ENCODE measurements at places on chromosomes 5 and 9.

DNA sequence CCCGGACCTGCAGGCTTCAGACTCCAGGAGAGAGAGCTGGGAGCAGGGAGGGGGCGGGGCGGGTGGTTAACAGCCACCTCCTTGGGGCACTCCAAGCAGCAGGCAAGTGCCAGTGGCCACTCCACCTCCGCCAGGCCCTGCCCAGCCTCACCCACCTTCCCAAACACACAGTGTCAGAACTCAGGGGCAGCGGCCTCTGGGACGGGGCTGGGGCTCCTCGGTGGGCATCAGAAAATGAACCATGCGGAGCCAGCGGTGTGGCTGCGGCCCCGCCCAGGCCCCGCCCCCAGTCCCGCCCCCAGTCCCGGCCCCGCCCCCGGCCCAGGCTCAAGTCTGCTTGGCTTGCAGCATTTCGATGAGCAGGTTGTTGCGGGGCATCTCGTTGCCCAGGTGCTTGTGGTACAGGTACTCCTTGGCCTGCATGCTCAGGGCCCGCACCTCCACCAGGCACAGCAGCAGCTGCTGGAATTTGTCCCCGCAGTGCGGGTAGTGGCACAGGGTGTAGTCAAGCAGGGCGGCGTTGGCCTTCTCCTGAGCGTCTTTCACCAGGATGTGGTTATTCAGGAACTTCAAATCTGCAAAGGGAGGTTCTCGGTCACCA lies 24.7 kb downstream of the NR5A1 start:
- no peak for DNase-seq

GRCh38 chr5:37893434-37894134 lies 53.7 kb upstream of the GDNF start:
- no peak for DNase-seq

DNA sequence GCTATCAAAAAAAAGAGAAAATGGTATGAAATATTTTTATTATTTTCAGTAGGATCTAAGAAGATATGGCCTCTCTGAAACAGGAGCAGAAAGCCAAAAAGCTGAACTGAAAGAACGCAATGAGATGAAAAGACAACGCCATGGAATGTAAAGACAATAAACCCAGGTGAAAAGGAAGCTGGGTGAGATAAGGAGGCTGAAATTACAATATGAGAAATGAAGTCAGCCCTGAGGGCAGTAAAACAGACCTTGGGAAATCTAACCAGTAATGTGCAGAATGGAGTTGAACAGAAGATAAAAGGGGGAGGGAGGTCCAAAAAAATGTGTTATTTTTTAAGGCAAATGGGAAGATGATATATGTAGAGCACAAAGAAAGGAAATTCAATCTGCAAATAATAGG lies 265.3 kb downstream of the ENC1 start:
- DNase-seq, result no peak

DNA sequence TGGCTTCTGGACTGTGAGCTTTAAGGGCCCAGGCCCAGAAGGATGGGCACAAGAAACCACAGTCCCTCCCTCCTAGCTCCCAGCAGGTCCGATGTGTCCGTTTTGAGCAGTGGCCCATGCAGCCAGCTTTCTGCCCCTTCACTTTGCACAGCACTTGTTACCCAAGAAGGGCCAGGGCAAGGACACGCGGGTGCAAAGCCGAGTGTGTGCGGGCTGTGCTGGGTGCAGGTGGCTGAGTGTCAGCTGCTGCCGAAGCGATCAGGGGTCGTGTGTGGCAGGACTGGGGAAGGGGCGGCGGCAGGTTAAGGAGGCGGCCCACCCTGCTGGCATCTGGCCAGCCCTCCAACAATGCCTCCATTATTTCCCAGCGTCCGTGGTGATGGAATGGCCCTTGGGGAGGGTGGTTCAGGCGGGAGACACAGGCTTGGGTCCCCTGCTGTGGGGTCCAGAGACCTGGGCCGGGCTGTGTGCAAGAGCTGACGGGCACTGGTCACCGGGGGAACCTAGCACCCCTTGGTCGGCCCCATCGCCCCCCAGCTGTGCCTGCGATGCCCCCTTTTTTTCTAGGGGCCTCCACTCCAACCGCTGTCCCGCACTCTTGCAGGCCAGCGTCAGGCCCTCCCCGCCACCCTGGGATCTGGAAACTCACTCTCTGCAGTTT lies 653 bp downstream of the LHX3 start:
- no peak for DNase-seq

DNA sequence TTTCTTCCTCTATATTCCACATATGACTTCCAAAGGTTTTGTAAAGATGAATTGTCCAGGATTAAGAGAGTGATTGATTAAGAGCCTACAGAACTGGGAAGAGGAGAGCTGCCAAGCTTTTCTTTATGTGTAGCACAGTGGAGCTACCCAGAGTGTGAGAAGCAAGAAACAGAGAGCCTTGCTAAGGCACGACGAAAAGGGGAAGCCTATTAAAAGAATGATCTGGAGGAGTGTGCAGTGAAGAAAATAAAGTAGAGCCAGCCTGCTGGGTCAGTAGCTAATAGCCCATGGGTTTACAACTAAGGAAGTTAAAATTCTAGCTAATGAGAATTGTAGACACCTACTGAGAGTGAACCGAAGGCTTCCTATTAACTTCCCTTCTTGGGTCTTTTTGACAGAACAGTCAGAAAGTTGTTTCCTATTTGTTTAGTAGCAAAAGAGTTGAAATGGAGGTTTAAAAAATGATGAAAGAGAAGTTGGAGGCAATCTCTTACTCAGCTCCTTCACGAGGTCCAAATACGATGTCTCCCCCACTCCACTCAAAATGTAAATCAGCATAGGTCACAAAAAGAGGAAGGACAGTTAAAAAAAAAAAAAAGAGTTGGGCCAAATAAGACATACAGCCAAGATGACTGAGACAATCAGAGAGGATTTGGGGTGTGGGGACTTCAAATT lies 957 bp upstream of the PRR16 start:
- no peak for DNase-seq

DNA sequence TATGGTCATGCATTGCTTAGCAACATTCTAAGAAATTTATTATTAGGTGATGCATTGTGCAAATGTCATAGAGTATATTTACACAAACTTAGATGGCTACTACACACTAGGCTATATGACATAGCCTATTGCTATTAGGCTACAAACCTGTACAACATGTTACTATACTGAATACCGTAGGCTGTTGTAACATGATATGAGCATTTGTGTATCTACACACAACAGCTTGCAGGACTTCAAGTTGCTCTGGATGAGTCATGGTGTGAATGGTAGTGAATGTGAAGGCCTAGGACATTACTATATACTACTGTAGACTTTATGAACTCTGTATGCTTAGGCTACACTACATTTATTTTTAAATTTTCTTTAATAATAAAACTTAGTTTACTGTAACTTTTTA lies 107.2 kb upstream of the MAMDC2 start:
- DNase-seq, result no peak

DNA sequence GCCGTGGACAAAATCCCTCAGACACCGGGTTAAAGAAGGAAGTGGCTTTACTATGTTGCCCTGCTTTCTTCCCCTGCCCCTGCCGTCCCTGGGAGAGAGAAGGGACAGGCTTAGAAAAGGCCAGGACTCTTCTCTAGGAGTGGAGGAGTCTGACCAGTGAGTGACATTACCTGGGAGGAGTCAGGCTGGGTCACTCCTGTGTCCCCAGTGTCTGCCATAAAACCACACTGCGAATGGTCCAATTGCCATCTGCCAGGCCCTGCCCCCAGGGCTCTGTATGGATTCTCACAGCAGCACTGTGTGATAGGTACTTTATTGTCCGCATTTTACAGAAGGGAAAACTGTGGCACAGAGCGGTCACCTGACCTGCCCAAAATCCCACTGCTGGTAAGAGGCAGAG lies 31.3 kb upstream of the FUBP3 start:
- no peak for DNase-seq

GRCh38 chr9:38331141-38331540 lies 61.4 kb upstream of the ALDH1B1 start:
- DNase-seq, result no peak

GRCh38 chr5:167754501-167755021 lies 536.9 kb upstream of the WWC1 start:
- DNase-seq, result no peak

- DNase-seq, result no peak
Observed at GRCh38 chr5:108661024-108661423, 86.7 kb upstream of the FER start.
